Activated CD4-positive, alpha-beta T cell treated with anti-CD3 and anti-CD28 coated beads, Interleukin-2, amount 50 U/mL, for 48 hours (primary cell): ENCODE measurements at places on chromosomes 11 and 22.
A peak's percentile ranks its signal among the peaks of the same experiment; 100 is the strongest.

DNA sequence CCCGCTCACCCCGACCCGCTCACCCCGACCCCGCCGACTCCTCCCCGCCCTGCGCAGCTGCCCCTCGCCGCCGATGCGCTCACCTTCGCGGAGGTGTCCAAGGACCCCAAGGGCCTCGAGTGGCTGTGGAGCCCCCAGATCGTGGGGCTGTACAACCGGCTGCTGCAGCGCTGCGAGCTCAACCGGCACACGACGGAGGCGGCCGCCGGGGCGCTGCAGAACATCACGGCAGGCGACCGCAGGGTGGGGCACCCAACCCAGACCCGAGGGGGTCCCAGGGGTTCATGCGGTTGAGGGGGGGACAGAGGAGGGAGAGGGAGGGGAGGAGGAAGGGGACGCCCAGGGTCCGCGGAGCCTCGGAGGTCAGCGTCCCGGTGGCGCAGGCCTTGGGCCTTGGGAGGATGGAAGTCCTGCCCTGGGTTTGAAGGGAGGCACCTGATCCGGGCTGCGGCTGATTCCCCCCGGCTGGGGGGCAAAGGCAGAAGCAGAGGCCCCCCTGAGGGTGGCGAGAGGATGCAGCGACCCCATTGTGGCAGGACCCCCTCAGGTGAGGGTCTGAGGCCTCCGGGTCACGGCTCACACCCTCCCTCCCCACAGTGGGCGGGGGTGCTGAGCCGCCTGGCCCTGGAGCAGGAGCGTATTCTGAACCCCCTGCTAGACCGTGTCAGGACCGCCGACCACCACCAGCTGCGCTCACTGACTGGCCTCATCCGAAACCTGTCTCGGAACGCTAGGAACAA lies 9.2 kb downstream of the PKP3 start:
- DNase-seq = no peak

- no peak for DNase-seq
Measured at GRCh38 chr22:47787501-47788227, 1025.2 kb downstream of the TBC1D22A start.

- no peak for DNase-seq
Measured at GRCh38 chr22:48257685-48258055, 1495.2 kb downstream of the TBC1D22A start.

DNA sequence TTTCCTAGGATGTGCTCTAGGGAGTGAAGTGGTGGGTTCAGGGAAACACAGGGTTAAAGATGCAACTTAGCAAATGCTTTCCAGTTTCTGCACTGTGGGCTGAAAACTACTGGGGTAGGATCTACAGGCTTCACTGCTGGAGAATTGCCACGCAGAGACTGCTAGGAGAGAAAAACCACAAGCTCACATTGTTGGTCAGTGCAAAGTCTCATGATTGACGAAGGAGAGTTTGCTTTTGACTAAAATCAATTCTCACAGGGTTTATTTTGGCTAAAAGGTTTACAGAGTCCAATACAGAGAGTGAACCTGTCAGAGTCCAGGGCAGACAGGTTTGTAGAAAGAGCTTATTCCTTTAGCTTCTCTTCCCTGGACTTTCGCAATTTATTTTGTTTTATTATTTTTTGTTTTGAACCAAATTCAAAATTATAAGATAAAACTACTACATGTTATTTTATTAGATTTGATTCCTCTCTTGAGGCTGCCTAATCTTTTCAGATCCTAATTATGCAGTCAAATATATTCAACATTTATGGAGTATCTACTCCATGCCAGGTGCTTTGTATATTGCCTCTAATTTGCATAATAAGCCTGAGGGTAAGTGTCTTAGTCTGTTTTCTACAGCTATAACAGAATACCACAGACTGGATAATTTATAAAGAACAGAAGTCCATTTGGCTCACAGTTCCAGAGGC lies 64.7 kb downstream of the MTNR1B start:
- DNase-seq = no peak

GRCh38 chr22:29129808-29130140 lies 56.9 kb downstream of the KREMEN1 start:
- no peak for DNase-seq

GRCh38 chr11:101718402-101718801 lies 134.6 kb upstream of the TRPC6 start:
- DNase-seq = no peak

DNA sequence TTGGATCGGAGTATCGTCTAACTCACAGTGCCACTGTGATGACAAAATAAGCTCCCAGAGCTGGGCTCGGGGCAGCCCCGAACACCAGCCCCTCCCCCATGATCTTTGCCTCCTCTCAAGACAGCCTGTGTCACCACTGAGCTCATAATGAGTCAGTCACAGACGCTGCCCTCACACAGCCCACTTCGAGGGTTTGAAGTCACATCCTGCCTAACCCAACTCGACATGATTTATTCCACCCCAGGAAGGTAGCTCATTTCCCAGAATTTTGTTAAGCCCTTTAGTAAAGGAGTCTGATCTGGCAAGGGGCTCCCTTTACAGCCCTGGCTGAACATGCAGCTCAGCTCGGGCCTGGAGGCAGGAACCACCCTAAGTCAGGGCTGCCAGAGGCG lies 22.8 kb downstream of the MYH9 start:
- peak; percentile 93 for DNase-seq

DNA sequence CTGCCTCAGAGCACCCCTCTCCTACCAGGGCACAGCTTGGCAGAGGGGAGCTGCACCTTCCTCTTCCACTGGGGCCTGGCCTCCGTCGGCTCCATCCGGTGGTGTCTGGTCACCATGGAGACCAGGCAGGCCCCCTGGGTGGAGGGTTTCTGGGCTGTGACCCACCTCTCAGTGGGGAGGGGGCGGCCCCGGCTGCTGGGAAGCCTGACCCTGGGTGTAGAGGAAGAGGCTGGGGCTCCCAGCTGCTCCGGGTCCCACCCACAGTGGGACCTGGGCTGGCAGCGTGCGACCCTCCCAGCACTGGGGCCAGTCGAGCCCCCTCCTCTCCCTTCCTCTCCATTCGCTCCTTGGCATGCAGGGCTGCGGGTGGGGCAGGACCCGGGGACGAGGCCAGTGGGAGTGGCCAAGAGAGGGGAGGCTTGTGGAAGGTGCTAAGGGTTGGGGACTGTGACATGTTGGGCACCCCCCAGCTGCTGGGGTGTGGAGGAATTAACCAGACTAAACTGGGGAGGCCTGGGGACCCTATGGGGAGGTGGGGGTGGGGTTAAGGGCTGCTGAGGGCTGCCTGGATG lies 46.8 kb downstream of the BRSK2 start:
- no peak for DNase-seq

DNA sequence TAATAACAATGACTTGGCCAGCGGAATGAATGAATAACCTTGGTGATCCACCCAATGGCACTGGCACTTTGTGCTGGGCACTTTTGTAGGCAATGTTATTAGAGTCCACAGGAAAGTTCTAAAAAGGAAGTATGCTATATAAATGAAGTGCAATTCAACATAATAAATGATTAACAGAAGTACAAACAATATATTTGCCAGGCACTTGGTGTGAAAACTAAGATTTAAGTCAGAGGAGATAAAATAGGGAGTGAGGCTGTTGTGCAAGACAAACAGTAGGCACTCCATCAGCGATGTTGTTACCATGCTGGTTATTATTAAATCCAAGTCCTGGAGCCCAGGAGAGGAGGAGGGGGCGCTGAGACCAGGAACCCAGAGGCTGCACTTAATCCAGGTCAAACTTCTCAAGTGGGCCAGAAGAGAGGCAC lies 173.8 kb downstream of the LARGE1 start:
- no peak for DNase-seq

DNA sequence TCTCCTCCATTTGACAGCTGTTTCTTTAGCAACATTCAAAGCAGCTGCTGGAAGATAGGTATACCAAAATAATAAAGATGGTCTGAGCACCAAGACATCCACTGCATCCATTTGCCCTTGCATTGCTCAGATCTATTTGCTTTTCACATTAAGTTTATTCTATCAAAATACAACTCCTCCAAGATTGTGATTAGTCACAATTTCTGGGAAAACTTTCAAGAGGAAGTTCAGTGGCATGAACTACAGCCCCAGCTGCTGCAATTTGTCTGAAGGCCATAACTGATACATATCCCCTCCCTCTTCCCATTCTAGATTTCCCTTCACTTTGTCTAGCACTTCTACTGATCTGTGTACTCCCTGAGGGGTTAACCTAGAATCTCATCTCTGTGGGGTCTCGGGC lies 117.5 kb upstream of the CEP126 start:
- DNase-seq = no peak

DNA sequence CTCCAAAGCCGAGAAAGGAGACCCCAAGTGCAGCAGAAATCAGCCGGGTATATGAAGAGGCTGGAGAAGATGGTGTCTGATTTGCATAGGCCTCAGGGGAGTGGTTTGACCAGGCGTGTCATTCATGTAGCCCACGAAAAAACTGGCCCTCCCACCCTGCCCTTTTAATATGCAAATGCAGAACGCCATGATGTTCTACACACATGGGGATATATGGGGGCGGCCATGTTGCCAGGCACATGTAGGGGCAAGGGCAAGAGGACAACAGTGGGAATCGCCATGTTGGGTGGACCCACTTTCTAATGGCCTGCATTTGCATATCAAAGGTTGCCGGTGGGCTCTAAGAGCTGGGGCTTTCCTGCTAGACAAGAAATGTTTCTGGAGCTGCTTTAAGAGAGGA lies 86.4 kb downstream of the ISX start:
- no peak for DNase-seq
